Anterior cingulate cortex (tissue), 58 donors: ENCODE measurements at places on chromosomes 16 and 17.

DNA sequence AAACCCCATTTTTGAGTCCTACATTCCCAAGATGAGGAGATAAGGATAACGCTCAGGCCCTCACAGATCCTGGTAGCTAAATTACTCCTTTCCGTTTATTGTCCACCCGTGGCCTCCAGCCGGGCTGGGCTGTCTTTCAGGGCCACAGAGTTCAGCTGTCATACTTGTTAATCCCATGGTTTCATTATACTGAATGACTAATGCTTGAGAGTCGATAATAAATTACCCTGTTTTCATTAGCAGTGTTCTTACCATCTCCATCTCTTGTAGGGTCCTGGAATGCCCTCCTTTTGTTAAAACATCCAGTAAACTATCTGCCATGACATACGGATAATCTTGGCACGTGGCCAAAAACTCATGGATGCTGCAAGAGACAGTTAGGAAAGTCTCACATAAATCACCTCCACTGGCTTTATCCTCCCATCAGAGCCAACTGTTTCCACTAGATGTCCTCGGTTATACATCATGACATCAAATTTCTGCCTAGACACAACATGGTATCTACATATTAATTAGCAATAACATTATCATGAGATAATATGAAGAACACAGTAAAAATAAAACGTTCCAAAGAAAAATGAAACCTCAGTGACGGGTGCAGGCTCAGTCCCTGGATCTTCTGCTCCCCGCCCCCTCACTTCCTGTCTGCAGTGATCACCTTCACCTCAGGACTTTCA is 45.3 kb downstream of the BRD7 start:
- DNase-seq: no peak

GRCh38 chr16:87056551-87056950 is 260.6 kb downstream of the C16orf95 start:
- no peak for DNase-seq

DNA sequence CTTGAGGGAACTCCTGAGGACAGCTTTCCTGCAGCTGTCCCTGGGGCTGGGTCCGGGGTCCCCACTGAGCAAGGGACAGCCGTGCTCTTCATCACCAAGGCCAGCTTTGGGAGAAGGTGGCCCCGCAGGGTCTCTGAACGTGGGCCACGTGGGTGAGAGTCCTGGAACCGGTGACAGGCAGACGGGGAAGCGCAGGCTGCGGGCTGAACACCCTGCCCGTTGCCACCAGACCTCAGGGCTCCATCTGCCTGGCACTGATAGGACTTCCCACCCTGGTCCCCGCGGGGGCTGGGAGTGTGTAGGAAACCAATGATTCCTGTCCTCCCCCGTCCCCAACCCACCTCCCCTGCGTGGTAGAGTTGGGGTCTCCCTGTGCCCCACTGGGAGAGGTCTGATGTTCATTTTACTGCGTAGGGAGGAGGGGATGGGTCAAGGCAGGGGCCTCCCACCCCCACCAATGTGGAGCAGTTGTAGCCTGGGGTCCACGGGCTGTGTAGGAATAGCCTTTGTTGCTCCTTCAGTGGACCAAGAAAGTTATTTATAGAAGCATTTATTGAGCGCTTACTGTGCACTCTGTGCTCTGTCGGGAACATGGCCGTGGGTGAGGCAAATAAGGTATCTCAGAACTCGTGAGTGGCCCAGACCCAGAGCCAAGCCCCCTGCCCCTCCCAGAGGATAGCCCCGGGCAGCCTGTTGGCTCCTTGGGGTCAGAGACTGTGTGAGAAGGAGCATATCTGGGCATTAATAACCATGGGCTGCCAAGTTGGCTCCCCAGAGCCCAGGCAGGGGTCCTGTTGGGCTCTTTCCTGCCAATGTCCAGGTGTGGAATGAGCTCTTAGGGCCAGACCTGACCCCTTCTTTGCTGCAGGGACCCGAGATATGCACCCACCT is 1.3 kb downstream of the ADGRG1 start:
- DNase-seq: no peak

GRCh38 chr17:29722411-29723198 is 99.9 kb upstream of the CORO6 start:
- no peak for DNase-seq

GRCh38 chr17:75764711-75765421 is at the start of gene GALK1:
Gene GALK1, minus strand, starts transcription at chr17:75765192. Its CDS starts 56 bp downstream, at chr17:75765136.
- DNase-seq: peak; percentile 20

DNA sequence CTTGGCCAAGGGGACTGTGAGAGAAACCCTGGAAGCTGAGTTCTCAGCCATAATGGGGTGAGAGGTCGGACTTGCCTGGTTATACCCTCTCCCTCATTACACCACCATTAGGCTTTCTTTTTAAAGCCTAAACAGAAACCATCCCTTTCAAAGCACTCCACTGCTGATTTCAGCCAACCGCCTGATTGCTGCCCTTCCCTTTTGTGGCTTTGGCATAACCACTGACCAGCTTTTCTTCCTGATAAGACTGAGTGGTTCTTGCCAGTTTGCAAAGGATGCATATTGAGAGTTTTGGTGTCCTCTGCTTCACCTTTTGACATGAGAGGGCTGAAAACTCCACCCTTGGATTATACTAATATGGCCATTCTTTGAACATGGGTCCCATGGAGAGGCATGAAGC is 308.2 kb upstream of the GOT2 start:
- DNase-seq: no peak
